Stimulated activated CD4-positive, alpha-beta T cell treated with anti-CD3 and anti-CD28 coated beads, Interleukin-1b, Interleukin-23, amount 100 ng/mL, for 4 hours (primary cell): ENCODE measurements at places on chromosomes 12 and 14.

DNA sequence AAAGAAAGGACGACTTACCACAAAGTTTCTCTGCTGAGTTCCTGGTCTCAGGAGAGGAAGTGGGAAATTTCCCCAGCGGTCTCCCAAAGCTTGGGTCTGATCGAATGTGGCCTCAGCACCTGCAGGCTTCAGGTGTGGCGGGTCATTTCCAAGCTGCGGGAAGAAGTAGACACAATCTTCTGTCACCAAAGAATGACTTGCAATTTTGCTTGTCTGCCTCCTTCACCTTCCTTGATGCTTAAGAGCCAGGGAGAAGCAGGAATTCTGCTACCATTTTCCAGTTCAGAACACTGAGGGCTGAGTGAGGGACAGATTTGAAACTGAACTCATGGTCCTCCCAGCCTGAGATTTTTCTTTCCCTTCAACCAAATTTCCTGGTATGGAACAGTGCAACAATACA is 87.8 kb downstream of the RIMBP2 start:
- DNase-seq = no peak

GRCh38 chr12:123126294-123127181 is 24.4 kb downstream of the PITPNM2 start:
- DNase-seq = no peak

- no peak for DNase-seq
These were observed 456.9 kb downstream of the CCER1 start for GRCh38 chr12:90497923-90498545.

DNA sequence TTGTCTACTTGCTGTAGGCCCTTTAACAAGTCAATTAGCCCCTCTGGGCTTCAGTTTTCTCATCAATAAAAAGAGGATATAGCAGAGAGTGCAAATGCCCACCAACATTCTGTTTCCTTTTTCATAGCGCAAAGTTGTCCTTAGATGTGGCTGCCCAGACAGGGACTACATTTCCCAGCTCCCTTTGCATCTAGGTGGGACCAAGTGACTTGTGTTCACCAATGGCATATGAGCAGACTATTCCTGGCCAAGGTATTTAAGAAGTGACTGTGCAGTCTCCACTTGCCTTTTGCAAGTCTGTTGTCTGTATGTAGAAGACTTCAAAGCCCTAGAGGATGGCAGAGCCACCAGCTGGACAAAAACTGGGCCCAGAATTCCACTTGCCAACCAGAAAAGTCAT is 59.7 kb downstream of the DAO start:
- no peak for DNase-seq

DNA sequence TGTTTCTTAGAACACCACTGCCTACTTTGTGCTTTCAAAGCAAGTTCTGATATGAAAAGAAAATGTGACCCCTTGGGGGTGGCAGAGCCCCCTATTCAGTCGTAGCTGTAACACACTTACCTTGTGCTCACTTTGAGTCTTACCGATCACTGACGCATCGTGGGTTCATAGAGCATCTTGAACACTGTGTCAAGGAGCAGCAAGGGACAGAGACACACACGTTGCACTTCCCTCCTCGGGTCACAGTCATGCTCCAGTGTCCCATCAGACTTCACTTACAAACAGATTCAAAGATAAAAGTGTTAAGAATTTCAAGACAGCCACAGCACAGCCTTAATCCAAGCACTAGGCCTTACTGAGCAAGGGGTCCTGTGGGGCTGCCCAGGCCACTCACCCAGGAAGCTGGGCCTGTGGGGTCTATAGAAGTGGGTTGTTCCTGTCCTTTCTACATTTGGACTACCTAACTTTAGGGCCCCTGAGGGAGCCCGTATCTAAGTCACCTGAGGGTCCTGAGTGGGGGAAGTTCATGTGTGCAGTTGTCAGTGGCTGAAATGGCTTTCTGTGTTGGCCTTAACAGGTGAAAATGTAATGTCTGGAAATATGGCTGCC is 75.4 kb upstream of the BDKRB2 start:
- no peak for DNase-seq

DNA sequence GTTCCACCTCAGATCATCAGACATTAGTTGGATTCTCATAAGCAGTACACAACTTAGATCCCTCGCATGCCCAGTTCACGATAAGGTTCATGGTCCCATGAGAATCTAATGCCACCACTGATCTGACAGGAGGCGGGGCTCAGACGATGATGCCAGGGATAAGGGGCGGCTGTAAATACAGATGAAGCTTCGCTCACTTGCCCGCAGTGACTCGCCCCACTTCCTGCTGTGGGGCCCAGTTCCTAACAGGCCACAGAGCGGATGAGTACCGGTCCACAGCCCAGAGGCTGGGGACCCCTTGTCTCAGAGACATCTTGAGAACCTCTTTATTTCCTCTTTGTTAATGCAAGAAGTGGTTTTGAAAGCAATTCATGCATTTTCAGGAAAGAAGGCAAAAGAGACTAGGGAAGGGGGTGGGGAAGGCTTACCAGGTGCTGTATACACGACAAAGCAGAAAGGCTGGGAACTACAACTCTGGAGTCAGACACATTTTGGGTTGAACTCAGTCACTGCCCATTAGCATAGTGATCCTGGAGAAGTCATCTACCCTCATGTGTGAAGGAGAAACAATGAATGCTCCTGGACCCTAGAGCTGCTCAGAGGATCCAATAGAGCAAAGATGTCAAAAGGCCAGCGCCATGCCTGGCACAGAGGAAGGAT is 68.7 kb downstream of the EID3 start:
- no peak for DNase-seq

DNA sequence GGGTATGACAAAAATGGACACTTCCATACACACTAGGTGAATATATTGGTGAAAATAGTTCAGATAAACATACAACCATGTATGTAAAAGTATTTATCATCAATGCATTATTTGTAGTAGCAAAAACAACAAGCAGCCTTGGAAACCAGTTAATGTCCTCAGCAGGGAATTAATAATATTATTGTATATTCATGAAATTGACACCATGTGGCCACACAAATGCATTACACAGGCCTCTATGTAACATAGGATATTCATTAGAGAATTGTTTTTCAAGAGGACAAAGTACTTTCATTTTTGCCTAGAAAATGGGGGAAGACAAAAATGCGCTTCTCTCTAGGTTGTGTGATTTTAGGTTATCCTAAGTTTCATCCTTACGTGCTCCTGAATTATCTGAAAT is 24.3 kb downstream of the SPRING1 start:
- DNase-seq = no peak

- DNase-seq = no peak
These were observed 128.9 kb upstream of the CCND2 start for GRCh38 chr12:4144676-4145075.

GRCh38 chr12:89414851-89415250 is 62.5 kb upstream of the DUSP6 start:
- DNase-seq = no peak

DNA sequence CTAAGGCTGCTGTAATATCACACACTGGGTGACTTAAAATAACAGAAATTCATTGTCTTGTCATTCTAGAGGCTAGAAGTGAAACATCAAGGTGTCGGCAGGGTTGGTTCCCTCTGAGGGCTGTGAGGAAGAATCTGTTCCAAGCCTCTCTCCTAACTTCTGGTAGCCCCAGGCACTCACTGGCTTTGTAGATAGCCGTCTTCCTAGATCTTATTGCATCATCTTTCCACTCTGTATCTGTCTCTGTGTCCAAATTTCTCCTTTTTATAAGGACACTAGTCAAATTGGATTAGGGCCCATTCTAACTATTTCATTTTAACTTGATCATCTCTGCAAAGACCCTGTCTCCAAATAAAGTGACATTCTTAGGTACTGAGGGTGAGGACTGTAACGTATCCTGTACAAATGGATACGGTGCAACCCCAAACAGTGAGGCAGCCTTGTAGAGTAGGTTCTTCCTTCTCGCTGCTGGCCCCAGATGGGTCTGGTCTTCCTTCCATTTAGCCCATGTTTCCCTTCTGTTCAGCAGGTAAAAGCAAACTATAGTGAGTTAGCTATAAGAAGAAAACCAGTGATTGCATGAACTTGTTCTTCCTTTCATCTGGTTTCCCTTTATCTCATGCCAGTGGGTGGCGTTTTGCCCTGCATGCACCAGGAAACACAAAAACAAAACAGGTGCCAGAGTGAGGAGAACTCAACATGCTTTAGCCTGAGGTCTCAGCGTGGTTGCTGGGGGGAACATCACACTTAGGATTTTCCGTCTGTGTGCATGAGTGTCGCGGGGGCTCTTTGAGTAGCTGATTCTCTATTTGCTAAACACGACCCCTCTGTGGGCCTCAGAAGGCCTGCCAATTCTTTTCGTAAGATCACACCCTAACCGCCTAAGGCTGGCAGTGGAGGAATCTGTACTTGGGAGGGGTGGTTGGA is 19.5 kb downstream of the TTC9 start:
- DNase-seq = no peak

GRCh38 chr14:72247896-72248465 is 315.8 kb downstream of the RGS6 start:
- DNase-seq = no peak

DNA sequence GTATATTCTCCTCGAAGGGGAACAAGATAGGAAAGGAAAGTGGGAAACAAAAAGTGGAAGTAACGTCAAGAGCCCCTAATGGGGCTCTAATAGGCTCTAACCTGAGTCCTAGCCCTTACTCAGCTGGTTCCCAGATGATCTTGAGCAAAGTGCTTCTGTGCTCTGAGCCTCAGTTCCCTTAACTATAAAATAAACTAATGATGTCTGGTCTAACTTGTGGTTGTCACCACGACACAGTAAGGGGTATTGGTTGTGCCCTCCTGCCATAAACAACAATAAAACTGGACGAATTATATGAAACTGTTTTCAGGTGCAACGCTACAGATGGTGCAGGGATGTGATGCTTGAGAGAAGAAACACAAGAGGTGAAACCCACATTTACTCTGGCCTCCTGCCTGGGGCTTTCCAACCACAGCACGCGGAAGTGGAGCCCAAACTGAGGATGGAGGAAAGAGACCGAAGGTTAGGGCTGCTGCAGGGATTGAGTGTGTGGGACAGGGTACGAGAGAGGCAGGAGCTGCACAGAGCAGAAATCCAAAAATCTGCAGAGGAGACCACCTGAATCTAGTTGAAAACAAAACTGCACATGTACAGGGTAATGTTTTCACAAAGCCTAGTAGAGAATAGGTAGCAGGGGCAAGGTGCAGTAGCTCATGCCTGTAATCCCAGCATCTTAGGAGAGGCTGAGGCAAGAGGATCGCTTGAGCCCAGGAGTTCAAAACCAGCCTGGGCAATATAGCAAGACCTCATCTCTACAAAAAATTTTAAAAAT is 45.6 kb upstream of the BCL2L14 start:
- no peak for DNase-seq

GRCh38 chr12:68538726-68539614 is 71.7 kb upstream of the RAP1B start:
- DNase-seq = peak; percentile 19
